Type B pancreatic cell (in vitro differentiated cells): ENCODE measurements at places on chromosomes 3 and 15.

GRCh38 chr3:139611528-139611927, 66.2 kb downstream of the NMNAT3 start:
- no peaks in the 10 kb centered on the region for H3K36me3 ChIP-seq
- DNase-seq: no peak
- H3K4me3 ChIP-seq: no peak overlapping the region
- H3K4me1 ChIP-seq: no peaks in the 10 kb centered on the region
- no peak overlapping the region for H3K27ac ChIP-seq

GRCh38 chr15:33584797-33585196, 274.0 kb downstream of the RYR3 start:
- DNase-seq: no peak
- no peaks in the 10 kb centered on the region for H3K4me1 ChIP-seq
- H3K27ac ChIP-seq: no peak overlapping the region
- H3K36me3 ChIP-seq: no peaks in the 10 kb centered on the region

DNA sequence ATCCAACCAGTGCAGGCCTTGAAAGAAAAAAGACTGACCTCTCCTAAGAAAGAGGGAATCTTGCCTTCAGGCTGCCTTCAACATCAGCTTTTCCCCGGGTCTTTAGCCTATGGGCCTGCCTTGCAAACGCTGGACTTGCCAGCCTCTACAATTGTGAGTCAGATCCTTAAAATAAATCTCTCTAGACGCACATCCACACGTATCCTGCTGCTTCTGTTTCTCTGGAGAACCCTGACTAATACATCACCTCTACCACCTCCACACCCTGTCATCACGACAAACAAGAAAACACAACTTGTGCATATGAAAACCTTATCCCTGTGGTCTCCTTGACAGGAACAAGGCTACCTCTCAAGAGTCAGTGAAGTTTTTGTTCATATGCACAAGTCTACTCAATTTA, 11.8 kb downstream of the CYFIP1 start:
- H3K27me3 ChIP-seq: no peaks in the 10 kb centered on the region
- H3K4me1 ChIP-seq: peaks cover 25% of the 10 kb centered on the region
- no peak for DNase-seq
- H3K27ac ChIP-seq: no peak overlapping the region
- H3K36me3 ChIP-seq: peaks cover 9% of the 10 kb centered on the region

- peaks cover 49% of the 10 kb centered on the region for H3K4me1 ChIP-seq
- H3K27ac ChIP-seq: peak overlapping the region; percentile 95
- DNase-seq: no peak
- H3K36me3 ChIP-seq: peaks cover 25% of the 10 kb centered on the region
Measured at GRCh38 chr15:80697075-80697685, 2.1 kb downstream of the ABHD17C start.

- no peaks in the 10 kb centered on the region for H3K27me3 ChIP-seq
- no peak for DNase-seq
- H3K36me3 ChIP-seq: peaks cover 32% of the 10 kb centered on the region
- H3K4me3 ChIP-seq: no peak overlapping the region
- H3K27ac ChIP-seq: no peak overlapping the region
Measured at GRCh38 chr15:62769604-62770003, 272.9 kb upstream of the TPM1 start.
